ENCODE measurements at places on chromosomes 1 and 21.

DNA sequence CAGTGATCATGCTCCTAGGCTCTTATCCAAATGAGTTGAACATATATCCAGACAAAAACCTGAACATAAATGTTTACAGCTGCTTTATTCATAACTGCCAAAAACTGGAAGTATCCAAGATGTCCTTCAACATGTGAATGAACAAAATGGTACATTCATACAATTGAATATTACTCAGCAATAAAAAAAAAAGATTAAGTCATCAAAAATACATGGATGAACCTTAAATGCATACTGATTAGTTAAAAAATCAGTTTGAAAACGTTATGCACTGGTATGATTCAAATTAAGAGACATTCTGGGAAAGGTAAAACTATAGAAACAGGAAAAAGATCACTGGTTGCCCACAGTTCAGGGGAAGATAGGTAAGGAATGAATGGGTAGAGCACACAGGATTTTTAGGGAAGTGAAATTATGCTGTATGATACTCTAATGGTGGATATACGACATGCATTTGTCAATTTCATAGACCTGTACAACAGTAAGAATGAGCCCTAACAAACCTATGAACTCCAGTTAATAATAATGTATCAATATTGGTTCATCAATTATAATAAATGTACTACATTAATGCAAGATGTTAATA is 3.1 kb downstream of the LRRC40 start:
- DNase-seq: no peak

GRCh38 chr1:3902111-3902511 is 2.0 kb upstream of the C1orf174 start:
- no peak for DNase-seq

DNA sequence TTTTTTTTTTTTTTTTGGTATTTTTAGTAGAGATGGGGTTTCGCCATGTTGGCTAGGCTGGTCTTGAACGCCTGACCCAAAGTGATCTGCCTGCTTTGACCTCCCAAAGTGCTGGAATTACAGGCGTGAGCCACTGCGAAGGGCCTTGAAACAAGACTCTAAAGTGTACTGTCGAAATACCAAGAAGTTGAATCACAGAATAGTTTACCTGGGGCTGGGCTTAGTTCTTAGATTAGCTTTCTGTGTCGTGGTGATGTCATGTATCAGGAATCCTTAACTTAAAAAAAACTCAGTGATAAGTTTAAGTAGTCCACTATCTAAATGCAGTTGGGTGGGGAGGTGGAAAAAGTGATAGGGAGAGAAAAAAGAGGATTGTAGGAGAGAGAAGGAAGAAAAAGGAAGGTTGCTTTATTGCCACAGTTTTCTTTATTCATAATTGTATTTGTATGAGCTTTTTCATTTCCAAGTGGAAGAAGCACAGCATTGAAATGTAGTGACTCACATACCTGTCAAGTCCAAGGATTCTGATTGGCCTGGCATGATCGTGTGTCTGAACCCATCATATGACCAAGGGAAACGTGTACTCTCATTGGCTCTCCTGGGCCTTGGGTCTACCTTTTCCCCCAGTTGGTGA is 13.4 kb downstream of the ITSN1 start:
- DNase-seq: no peak

- DNase-seq: no peak
Measured at GRCh38 chr1:215004121-215004827, 78.3 kb upstream of the KCNK2 start.

DNA sequence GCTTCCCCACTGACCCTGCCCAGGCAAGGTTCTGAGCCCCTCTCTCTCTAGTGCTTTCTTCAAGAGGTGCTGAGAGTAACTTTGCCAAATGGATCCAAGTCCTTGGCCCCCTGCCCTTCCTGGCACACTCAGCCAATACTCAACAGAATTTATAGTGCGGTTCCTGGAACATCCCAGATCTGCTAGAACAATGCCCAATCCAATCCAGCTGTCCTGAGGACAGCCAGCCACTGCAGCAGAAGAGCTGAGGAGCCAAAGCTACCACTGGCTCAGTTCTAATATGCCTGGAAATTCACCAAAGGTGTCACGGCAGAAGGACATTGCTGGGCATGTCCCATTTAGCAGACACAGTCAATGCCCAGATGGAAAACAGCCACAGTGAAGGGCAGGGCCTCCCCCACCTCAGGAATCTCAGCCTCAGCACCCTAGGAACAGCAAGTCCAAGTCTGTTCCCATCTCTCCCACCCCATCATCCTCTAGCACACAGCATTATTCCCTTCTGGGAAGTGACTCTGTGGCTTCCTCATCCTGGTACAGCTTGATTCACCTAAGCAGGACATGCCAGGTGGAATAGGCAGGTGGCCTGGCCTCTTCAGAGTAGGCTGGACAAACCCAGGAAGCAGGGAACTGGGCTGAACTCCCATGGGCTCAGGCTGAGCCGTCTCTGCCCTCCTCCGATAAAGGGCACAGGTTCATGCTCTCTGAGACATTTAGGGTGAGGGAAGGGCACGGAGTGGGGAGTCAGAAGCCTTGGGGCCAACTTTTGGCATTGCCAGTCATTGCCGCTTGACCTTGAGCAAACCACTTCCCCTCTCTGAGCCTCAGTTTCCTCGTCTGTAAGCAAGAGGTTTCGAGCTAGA is 24.6 kb downstream of the PMVK start:
- no peak for DNase-seq

DNA sequence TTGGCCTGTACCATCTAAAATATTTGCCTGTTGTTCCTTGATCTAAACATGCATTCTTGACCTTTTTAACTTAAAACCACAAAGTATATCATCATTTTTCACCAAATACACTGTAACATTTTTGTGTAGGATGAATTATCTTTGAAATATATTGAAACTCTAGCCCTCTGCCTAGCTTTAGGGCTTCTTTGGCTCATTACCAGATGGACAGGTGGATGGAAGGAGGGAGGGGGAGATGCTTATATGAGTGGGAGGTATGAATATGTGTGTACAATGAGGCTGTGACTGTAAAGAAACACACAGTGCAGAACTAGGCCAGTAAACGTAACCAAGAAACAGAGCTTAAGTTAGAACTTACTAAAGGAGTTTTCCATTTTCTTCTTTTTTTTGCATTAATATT is 118.5 kb downstream of the ESRRG start:
- DNase-seq: no peak

- DNase-seq: no peak
Measured at GRCh38 chr1:41020654-41021053, 871 bp downstream of the SLFNL1 start.

DNA sequence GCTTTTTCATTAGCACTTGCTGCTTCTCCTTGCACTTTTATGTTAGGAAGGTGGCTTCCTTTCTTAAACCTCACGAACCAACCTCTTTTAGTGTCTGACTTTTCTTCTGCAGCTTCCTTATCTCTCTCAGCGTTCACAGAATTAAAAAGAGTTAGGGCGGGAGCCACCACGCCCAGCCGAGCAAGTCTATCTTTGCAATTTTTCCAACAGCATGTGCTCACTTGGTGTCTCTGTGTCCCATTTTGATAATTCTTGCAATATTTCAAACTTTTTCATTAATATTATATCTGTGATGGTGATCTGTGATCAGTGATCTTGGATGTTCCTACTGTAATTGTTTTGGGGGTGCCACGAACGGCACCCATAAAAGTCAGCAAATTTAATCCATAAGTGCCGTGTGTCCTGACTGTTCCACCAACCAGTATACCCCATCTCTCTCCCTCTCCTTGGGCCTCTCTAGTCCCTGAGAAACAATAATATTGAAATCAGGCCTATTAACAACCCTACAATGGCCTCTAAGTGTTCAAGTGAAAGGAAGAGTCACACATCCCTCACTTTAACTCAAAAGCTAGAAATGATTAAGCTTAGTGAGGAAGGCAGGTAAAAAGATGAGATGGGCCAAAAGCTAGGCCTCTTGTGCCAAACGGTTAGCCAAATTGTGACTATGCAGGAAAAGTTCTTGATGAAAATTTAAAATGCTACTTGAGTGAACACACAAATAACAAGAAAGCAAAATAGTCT is 15.9 kb upstream of the ITPKB start:
- no peak for DNase-seq

GRCh38 chr1:201261771-201262547 is 21.3 kb upstream of the PKP1 start:
- no peak for DNase-seq

GRCh38 chr1:23102289-23102688 is 66.4 kb downstream of the LUZP1 start:
- DNase-seq: no peak

GRCh38 chr1:187517546-187517945 is 688.8 kb downstream of the PLA2G4A start:
- DNase-seq: no peak

DNA sequence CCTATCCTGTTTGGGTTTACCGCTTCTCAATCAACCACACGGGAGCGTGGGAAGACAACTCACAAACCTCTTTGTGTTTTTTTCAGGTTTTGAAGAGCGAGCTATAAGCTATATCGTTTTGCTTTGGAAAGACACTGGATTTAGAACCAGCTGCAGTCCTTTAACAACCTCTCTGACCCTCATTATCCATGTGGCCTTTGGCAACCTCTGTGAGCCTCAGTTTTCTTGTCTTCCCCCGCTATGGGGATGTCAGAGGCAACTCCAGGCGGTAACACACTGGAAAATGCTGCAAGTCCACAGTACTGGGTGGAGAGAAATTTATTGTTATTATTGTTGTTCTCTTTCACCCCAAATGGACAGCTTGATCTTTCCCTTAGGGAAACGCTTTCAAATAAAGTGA is 100.0 kb downstream of the ETS2 start:
- DNase-seq: no peak

DNA sequence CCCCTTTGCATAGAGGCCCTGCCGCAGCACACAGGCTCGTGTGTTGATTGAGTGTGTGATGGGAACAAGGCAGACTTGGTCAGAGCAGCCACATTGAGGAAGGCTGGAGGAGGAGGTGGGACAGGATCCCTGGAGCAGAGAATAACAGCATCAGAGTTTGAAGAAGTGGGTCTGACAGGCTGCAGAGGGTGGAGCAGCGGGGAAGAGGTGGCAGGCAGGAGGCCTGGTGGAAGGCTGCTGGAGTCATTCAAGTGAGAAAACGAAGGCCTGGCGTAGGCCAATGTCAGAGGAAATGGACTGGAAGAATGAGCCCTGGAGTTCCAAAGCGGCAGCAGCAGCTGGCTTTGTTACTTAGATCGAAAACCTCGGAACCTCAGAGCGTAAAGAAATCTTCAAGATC is 115.0 kb upstream of the GRIK3 start:
- no peak for DNase-seq

DNA sequence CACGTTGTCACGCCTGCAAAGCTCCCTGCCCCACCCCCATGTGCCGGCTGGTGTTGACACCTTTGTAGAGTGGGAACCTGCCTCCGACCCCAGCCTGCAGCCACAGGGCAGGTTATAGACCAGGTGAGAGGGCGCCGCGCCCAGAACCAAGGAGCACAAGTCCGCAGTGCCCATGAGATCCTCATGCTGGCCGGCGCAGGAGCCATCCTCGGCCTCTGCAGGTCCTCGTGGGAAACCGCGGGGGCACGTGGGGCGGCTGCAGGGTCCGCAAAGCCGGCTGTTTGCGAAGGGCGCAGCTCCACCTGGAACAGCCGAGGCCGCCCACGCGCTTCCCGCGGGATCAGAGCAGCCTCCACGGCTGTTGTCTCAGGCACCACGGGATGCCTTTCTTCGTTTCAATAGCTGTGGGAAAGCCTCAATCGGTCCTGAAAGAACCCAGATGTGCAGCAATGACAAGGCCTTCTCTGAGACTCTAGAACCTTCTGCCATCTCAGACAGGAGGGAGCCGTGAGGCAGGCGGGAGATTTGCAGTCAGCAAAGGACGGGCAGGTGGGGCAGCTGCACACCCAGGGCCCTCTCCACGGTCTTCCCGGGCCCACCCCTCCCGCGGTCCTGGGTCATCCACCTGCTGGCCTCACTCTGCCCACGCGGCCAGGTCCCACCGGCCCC is 29.9 kb downstream of the POFUT2 start:
- no peak for DNase-seq

DNA sequence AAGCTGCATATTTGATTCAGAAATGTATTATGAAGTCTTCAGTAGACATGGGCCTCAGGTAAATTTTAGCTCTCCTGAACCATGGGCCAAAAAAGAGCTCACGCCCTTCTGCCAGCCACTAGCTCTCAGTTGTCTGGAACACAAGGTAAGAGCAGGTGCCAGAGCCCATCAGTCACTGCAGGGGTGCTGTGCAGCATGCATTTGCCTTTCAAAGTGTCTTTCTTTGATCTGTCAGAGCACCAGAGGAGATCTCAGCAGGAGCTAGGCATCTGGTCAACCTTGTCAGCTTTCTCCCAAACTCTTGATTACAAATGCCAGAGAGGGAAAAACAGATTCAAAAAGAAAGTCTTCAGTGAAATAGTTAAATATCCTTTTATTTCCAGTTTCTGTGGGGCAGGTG is 332.3 kb downstream of the COL11A1 start:
- DNase-seq: no peak

GRCh38 chr1:116379057-116379630 is 6.1 kb downstream of the ATP1A1 start:
- no peak for DNase-seq

DNA sequence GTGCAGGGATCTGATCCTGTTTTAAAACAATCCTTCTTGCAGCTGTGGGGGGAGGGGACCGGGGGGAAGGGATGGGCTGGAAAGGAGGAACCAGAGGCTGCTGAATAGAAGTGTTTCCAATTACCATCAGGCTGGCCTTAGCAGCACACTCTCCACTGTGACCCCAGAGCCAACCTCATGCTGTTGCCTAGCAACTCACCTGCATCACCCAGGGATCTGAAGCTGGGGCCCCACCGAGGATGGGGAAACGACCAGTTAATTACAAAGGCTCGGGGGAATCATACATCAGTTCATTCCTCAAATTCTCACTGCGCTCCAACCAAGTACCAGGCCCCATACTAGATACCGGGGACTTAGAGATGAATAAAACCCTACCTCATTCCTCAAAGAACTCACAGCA is 11.9 kb upstream of the GPX7 start:
- no peak for DNase-seq

GRCh38 chr21:40177979-40178378 is 310.7 kb downstream of the PCP4 start:
- no peak for DNase-seq

DNA sequence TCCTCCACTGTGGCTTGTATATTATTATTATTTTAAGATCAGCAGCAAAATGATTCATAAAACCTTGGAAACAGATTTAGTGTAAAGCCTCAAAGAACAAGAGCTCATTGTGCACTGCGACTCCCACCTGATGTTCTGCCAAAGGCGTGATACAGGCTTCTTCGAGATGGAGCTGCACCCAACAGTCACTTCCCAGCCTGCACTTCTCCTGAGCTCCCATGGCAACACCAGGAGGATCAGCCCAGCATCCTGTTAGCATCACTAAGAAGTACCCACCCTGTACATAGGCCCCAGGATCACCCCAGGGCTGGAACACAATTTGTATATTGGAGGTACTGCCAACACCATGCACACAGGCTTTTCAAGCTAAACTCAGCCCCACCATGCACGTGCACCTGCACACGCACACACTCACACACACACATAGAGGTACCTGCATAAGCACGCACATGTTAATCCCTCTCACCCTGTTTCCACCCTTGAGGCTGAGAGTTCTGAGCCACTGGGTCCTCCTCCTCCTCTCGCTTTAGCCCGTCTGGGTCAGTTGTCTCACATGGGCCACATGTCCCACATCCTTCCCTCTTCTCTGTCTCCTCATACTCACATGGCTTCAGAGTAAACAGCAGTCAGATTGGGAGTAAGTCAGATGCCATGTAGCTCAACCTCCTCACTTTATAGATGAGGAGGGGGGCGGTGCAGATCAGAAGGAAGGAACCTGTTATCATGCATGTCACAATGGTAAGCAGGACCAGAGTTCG is 281.9 kb upstream of the POU3F1 start:
- no peak for DNase-seq

- no peak for DNase-seq
Measured at GRCh38 chr1:154521695-154522094, 19.5 kb upstream of the SHE start.

GRCh38 chr1:56385314-56385713 is 194.0 kb downstream of the PLPP3 start:
- no peak for DNase-seq

Data from stimulated activated CD8-positive, alpha-beta memory T cell treated with anti-CD3 and anti-CD28 coated beads, Interleukin-4, amount 100 ng/mL, for 1 hour (primary cell).